ENCODE measurements at places on chromosomes 12 and 14.

DNA sequence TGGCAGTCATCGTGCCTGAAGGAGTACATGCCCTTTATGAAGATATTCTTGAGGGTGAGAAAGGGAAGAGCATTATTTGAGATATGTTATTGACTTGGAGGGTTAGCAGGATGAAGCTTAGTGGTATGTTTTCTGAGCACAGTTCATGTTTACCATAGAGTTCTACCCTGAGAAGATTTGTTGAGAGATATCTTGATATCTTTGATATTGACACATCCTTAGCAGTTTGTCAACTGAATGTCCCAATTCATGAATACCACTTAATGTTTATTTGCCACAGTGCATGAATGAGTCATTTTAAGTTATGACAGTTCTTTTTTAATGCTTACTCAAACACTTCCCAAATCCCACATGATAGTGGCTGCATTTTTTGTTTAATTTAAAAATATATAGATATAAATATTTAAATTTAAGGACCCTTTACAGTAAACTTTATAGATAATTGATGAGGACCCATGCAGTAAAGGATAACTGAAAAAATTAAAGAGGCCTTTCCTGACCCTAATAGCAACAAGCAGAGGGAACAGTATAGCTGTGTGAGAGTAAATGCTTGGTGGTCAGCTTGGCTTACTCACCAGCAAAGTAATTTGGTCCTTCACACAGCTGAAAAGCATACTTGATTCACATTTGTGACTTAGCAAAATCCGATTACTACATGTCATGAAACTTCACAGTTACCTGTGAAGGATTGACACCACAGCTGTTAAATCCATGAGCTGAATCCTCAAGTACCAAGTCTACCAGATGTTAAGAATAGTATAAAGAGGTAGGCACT, 25.8 kb downstream of the SLC39A9 start:
- DNase-seq: no peak

- DNase-seq: no peak
Measured at GRCh38 chr12:64800640-64801039, 23.8 kb upstream of the TBC1D30 start.

- no peak for DNase-seq
Measured at GRCh38 chr12:101616027-101616494, 21.3 kb downstream of the MYBPC1 start.

DNA sequence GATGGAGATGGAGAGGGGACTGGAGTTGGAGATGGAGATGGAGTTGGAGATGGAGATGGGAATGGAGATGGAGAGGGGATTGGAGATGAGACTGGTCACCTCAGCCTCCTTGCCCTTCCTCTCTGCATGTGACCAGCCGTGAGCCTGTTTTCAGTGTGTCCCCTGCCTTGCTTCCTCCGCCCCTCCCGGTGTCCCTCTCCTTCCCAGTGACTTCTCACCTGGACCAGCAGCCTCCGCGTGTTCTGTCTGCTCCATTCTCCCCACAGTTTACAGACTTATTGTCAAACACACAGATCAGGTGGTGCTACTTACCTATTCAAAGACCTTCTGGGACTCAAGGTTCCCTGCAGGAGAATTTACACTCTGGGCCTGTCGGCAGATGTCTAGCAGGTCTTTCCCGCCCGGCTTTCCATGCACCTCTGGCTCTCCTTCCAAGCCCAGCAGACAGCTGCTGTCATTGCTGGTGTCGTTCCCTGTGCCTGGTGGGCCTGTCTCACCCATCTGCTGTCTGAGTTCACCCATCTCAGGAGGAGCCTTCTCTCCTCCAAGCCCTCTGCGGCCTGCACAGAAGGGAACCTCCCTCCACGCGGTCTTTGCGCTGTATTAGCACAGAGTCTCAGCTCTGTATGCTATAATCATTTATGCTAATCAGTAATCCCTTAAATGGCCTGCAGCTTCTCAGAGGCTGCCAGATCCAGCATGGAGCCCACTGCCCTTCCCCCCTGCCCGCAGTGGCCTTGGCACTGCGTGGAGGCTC, 62.1 kb downstream of the ADGRD1 start:
- no peak for DNase-seq

DNA sequence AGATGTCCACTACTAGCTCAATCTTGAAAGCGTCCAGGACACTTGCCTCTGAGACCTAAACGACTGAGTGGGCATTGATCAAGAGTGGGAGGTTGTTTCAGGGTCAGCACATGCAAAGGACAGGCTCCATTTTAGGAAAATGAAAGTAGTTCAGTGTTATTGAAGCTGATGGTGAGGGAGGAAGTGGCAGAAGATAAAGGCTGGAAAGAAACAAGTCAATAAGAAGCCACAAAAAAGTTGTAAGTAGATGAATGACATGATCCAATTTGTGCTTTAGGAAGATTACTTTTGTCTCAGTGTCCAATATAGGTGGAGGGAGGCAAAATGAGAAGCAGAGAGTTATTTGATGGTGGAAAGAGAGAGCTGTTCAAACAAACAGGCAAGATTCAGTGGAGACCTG, 22.0 kb downstream of the GPR65 start:
- no peak for DNase-seq

DNA sequence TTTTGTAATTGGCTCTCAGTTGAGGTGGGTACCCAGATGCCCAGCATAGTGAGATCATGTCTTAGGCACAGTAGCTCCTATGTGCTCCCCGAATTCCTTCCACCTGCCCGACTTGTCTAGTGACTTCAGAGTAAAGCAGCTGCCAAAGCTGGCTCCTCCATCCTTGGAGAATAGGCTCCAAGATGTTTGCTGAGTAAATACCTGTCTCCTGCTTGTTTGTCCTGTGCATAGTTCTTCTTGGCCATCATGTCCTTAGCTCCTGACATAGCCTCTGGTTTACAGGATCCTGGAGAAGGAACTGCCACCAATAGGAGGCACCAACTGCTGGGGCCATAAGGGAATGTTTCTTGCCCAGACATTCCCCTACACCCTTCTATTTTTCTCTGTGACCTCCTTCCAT, 52.6 kb upstream of the CISTR start:
- no peak for DNase-seq

GRCh38 chr12:6817098-6817497, 4.5 kb upstream of the GPR162 start:
- no peak for DNase-seq

- DNase-seq: no peak
Measured at GRCh38 chr14:72173038-72173720, 240.9 kb downstream of the RGS6 start.

DNA sequence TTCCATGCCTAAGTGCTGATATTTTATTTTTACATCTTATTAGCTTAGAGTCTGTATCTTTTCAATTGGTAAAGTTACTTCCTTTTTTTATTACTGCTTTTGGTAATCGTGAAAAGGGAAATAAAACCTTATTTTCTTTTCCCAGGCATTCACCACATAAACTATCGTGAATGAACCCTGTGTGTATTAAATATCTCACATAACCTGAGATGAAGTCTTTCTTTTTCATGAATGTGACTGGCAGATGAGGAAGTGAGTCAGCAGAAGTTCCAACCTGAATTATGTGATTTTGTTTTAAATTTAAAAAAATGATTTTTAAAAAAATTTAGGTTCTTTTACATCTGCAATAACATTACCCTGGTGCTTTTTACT, 26.0 kb downstream of the MYBPC1 start:
- DNase-seq: no peak

- DNase-seq: no peak
Measured at GRCh38 chr14:36773558-36773957, 111.9 kb downstream of the PAX9 start.

DNA sequence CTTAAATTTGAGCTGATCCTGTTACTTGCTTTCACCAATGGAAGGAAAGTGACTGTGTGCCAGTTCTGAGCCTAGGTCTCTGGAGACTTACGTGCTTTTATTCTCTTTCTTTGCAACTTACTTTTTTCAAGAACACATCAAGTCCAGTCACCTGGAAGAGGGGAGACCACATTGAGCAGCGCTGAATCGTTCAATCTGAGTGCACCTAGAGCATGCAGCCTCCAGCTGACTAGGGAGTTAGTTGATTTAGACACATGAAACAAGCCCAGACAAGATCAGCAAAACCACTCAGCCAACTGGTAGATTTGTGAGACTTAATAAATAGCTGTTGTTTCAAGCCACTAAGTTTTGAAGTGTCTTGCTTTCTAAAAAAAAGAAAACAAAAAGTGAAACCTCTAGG, 1014.8 kb upstream of the FBXO33 start:
- no peak for DNase-seq

Measured in activated T-helper 1 cell treated with Interleukin-2 at 50 U/mL for 16 hours (primary cell).